ENCODE measurements at places on chromosomes 5 and 9.
A peak's percentile ranks its signal among the peaks of the same experiment; 100 is the strongest.

- no peak for DNase-seq
These were observed 171.9 kb downstream of the SEC61B start for GRCh38 chr9:99393993-99394392.

DNA sequence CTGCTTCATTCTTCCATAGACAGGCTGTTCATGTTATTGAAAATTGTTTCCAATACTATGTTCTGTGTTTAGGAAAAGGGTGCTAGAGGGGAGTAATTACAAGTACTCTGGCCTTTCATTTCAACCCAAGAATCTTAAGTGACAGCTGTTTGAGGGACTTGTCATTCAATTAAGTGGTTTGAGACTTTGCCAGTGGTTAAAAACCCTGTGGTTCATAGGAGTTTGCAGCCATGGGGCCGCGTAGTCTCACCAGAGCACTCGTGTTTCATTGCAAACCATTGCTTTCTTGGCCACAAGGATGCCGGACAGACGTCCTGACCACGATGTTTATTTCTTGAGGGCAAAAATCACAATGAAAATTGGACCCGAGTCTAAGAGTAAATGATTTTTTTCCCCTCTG lies 248.8 kb downstream of the NNT start:
- DNase-seq: no peak

DNA sequence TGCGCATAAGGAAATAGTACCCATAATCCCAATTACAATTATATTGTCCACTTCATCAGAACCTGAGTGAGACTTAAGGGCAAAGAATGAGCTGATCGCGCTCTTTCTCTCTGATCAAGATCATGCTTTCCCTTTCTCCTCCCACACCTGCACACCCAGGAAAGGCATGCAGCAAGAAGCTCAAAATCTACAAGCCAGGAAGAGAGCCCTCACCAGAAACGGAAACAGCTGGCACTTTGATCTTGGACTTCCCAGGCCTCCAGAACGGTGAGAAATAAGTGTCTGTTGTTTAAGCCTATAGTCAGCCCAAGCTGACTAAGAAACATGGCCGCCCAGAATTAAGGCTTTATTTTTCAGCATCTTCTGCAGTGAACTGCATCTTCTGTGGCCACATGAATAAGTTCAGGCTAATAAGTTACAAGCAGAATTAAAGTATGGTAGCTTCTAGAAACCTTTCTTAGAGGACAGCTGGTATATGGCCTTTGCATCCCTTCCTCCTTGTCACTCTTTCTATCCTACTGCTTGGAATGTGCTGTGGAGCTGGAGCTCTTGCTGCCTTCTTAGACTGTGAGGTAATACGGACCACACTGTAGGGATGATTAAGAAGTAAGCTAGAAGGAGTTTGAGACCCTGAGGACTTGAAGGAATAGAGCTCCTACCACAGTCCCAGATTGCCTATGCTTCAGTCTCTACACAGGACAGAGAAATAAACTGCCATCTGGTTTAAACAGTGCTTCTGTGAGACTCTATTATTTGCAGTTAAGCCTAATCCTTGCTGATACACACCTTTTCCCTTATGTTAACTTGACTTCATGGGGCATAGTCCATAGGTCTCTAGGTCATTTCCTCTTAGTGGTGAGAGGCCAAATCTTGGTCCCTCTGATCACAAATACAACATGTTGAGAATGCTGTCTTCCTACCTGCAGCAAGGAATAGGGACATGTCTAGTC lies 17.2 kb downstream of the OR2S2 start:
- no peak for DNase-seq

DNA sequence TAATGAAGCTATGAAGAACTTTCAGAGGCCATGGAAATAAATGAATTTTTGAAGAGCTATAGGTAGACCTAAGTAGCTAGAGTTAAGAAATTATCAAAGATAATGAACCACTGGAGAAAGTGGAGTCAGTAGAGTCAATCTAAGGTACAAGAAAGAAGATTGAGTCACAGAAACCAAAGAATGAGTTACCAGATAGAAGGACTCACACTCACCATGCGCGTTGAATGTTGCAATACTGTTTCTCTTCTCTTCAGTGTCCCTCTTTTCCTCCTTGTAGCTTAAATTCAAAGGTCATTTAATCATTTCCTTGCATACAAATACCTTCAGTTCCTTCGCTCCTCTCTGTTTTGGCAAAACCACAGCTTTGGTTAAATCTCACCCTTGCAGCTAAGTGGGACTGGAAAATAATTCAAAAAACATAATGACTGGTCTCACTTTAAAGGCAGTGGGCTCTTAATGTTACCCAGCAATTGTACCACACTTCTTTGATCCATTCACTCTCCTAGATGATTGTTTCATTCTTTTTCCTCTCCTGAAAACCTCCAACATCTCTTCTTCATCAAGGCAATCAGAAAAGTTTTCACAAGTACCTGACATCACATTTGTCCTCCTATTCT lies 58.3 kb downstream of the NIPBL start:
- no peak for DNase-seq

GRCh38 chr5:34859253-34859652 lies 20.3 kb downstream of the TTC23L start:
- peak; percentile 11 for DNase-seq

- DNase-seq: no peak
These were observed 290.8 kb downstream of the GLIS3 start for GRCh38 chr9:4009006-4009511.

- DNase-seq: no peak
These were observed 65.9 kb downstream of the ELL2 start for GRCh38 chr5:95895771-95896170.

- DNase-seq: no peak
These were observed 350.4 kb upstream of the CDH9 start for GRCh38 chr5:27388755-27389154.

- no peak for DNase-seq
These were observed 197.8 kb downstream of the PCSK1 start for GRCh38 chr5:96235008-96235910.

GRCh38 chr9:98890256-98890655 lies 53.5 kb upstream of the COL15A1 start:
- DNase-seq: no peak

DNA sequence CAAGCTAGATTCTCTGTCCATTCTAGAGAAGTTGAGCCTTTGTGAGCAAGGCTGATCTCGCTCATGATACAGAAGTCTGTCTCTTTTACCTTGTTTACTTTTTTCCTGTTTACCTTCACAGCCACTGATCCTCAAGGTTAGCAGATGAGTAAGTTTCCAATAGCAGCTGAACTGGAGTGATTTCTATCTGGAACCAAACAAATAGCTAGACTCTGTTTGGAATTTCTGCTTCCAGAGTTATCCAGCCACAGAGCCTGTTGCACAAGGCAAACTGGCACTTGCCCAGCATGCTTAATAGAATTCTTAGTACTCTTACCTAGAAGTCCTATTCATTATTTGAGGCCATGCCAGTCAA lies 12.8 kb upstream of the PANK3 start:
- DNase-seq: no peak

GRCh38 chr5:34576891-34577666 lies 79.0 kb upstream of the RAI14 start:
- DNase-seq: no peak
